WTC11 (cell line): ENCODE measurements at places on chromosomes 11 and 22. TPM values are rescaled to one million over a fixed set of nuclear protein-coding genes. Genes with fewer than 3 reads are reported as not detected.

SSTR3 gene
- total RNA-seq: 0.21 to 0.25 TPM (median 0.22 TPM) in 3 replicates

PGR gene
- 0.05 to 0.20 TPM (median 0.11 TPM) in 3 replicates for total RNA-seq

- H3K4me3 ChIP-seq: no peak overlapping the region
- peaks cover 17% of the 10 kb centered on the region for H3K4me1 ChIP-seq
- H3K27ac ChIP-seq: peak overlapping the region; percentile 63
- no peak for DNase-seq
- H3K27me3 ChIP-seq: no peaks in the 10 kb centered on the region; the same call in 1 of the 2 replicates
- H3K36me3 ChIP-seq: no peaks in the 10 kb centered on the region
Observed at GRCh38 chr22:34587357-34588356, 478.3 kb upstream of the ISX start.

- peaks cover 30% of the 10 kb centered on the region for H3K4me1 ChIP-seq
- no peaks in the 10 kb centered on the region for H3K27me3 ChIP-seq
- no peak overlapping the region for H3K4me3 ChIP-seq
Observed at GRCh38 chr22:23790819-23791737, 4.3 kb downstream of the SMARCB1 start.
